ENCODE measurements at places on chromosomes 7 and 10.

- no peak for DNase-seq
Measured at GRCh38 chr10:3167611-3168330, 4.8 kb downstream of the PITRM1 start.

GRCh38 chr7:21636694-21637093, 93.9 kb downstream of the DNAH11 start:
- DNase-seq = no peak

GRCh38 chr7:44408596-44408995, 81.9 kb downstream of the NUDCD3 start:
- DNase-seq = no peak

GRCh38 chr7:1302936-1303335, 70.3 kb downstream of the UNCX start:
- no peak for DNase-seq

DNA sequence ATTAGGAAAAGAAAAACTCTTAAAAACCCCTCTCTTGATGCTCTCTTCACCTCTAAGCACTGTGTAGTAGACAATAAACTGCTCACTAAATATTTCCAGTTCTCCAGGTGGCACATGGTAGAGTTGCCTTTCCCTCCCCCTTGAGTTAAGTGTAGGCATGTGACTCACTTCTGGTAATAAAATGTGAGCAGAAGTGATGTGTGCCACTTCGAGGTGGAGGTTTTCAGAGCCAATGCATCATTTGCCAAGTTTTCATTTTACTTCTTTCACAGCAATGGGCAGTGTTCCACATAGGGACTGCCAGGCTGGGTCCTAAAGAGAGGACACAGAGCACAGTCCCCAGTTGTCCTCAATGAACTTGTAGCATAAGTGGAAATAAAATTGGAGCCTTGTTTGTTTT, 131.6 kb upstream of the NPY start:
- DNase-seq = no peak

DNA sequence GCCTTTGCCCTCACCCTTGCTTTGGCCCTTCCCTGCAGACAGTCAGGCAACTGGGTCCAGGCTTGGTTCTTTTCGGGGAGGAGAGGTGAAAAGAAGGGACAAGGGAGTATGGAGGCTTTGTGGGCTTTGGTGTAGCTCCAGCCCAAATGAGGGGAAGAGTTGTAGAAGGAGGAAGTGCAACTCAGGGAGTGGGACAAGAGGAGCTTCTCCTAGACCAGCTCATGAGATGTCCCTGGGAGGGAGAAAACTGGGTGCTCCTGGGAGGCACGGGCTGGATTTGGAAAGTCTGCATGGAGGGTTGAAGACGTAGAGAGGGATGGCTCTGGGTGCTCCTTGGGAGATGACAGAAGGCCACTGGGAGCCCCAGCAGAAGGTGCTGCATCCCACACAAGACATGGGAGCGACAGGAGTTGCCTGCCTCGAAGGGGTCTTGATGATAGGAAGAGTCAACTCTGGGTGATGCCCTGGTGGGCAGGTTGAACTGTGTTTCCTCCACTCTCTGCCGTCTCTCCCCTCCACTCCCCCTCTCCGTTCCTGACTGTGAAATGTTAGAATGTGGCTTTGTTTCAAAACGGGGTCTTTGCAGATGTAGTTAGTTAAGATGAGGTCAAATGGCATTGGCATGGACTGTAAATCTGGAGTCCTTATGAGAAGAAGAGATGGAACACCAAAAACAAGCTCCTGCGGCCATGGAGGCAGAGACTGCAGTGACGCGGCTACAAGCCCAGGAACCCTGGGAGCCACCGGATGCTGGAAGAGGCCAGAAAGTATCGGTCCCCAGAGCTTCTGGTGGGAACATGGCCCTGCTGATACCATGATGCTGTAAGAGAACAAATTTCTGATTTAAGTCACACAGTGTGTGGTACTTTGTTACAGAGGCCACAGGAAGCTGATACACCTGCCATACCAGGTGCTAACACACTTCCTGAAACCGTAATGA, 298.5 kb downstream of the GLRX3 start:
- no peak for DNase-seq

DNA sequence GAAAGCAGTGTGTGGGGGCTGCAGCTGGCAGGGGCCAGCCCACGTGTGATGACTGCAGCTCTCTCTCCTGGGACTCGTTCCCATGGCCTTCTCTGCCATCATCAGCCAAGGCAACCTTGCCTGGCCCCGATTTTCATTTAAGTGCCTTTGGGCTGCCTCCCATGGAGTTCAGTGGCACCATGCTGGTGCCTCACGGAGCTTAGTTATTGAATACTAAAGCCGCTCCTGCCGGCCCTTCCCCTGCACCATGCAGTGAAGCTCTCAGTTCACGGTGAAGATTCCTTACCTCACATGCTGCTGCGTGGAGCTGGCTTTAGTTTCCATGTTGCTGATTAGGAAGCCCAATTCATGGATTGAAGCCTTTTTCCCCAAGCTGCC, 141.5 kb upstream of the EEPD1 start:
- DNase-seq = no peak

DNA sequence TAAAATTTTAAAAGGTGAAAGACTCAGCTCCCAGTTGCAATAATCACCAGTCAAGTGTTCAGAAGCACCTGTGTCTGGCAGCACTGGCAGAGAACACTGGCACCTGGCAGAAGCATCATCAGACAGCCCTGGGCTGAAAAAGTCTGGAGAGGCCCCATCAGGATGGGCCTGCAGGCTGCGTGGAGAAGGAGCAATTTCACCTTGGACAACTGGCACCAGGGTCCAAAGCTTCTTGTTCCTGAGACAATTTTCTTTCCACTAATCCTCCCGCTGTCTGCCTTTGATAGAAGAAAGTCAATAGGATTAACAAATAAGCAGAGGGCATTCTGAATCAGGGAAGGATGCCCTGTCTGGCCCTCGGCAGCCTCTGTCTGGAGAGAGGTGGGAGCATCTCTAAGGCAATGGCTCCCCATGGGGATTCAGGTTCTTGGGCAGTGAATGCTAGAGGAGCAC, 6.5 kb downstream of the COBL start:
- DNase-seq = no peak

DNA sequence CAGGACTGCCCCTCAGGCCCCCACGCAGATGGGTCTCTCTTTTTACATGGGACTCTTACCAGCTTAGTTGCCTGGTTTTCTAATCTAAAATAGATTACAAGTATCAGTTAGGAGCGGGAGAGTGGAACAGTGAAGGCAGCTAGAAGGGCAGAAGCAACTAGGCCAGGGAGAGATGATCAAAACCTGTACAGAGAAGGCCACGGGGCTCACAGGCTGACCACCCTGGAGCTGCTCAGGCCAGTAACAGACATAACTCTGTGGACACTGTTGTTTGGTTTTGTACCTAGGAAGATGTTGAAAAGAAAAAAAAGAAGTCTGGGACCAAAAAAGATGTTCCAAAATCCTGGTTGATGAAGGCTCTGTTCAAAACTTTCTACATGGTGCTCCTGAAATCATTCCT, 16.5 kb downstream of the ABCC2 start:
- no peak for DNase-seq

- no peak for DNase-seq
Measured at GRCh38 chr10:71889388-71889987, 38.4 kb upstream of the PSAP start.

DNA sequence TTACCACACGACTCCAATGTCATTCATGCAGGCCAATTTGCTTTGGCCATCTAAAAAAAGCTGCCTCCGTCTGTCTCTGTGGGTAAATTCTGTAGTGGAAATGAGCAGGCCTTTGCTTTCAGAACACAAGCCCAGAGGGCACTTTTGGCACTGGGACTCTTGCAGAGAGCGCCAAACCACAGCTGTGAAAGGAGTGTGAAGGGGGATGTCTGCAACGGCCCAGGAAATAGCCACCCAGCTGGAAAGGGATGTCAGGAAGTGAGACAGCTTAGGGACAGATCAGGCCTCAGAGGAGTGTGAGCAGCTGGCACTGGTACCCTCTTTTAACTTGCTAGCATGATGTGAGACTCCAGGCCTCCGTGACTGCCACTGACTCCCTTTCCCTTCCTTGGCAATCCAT, 152.4 kb downstream of the DKK1 start:
- no peak for DNase-seq

DNA sequence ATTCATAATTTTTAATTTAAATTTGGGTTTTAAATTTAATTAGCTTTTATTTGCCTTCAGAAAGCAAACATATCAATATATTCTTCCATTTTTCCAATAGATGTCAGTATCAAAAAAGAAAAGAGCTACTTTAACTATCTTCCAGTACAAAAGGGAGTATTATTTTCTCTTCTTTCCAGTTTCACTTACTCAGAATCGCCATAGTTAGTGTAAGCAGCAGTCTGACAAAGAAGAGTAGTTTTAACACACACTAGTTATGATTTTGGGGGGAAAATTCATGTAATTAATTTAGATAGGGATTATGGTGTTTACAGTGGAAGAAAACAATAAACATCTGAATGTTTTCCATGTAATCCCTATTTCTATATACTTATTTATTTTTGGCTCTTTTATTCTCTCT, 272.6 kb upstream of the DGKB start:
- DNase-seq = no peak

GRCh38 chr7:68718097-68718551, 880.2 kb upstream of the AUTS2 start:
- no peak for DNase-seq

GRCh38 chr10:62045765-62046521, 144.4 kb downstream of the ARID5B start:
- peak; percentile 76 for DNase-seq

- no peak for DNase-seq
Measured at GRCh38 chr7:111516612-111517011, 45.7 kb downstream of the IMMP2L start.

- DNase-seq = no peak
Measured at GRCh38 chr7:22640269-22640668, 86.7 kb upstream of the IL6 start.

GRCh38 chr7:45656431-45656830, 82.3 kb downstream of the ADCY1 start:
- no peak for DNase-seq

DNA sequence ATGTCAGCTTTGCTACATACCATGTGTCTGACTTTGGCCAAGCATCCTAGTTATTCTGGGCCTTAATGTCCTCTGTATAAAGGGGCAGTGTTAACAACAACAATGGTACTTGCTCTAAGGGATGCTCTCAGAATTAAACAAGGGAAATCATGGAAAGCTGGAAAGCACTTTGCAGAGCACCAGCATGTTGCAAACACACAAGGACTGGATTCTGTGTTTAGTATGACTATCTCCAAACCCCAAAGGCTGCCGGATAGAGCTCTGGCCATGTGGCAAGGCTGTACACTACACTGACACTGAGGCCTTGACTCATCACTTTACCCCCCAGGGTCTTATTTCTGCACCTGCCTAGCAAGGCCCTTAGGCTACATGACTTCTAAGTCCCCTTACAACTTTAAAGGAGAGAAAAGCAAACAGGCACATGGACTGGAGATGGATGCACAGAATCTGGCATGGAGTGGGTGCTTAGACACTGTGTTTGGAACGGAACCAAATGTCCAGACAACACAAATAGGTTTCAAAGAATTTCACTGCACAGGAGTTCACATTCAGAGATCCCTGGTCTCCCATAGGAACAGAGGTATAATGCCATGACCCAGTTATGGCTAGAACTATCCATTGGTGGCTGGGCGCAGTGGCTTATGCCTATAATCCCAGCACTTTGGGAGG, 74.6 kb downstream of the FAM13C start:
- DNase-seq = no peak

DNA sequence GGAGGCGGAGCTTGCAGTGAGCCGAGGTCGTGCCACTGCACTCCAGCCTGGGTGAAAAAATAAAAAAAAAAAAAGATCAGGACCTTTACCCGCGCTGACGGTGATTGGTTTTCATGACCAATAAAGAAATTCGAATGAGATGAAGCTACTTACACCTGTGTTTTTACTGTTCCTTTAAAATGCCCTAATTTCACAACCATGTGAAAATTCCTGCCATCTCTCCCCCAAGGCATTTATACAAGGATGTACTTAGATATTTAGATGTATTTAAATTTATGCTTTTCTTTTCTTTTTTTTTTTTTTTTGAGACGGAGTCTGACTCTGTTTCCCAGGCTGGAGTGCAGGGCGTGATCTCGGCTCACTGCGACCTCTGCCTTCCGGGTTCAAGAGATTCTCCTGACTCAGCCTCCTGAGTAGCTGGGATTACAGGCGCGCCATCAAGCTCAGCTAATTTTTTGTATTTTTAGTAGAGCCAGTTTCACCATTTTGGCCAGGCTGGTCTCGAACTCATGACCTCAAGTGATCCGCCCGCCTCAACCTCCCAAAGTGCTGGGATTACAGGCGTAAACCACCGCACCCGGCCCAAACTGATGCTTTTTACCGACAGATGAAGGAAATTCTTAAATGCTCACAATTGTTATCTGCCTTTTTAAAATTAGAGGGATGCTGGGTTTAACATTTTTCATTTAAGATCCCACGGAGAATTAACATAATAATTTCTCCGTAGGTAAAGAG, 3.1 kb upstream of the PHYH start:
- no peak for DNase-seq

GRCh38 chr10:43407148-43407575, 1.8 kb downstream of the HNRNPF start:
- DNase-seq = no peak

- DNase-seq = no peak
Measured at GRCh38 chr10:116440330-116441030, 12.8 kb downstream of the PNLIPRP3 start.

DNA sequence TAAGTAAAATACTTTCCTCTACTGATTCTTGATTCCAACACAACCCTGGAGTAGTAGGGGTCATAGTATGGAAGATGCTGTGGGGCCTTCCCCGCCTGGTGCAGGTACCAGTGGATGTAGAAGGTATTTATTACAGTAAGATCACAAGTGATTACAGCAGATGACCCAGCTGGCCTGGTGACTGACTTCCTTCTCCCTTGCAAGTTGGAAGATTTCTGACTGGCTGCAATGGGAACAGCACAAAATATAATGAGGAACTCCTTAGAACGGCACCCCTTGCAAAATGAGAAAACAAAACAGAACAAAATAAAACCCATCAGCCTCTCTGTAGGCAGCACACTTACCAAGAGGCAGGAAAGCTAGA, 61.7 kb upstream of the TARP start:
- no peak for DNase-seq

DNA sequence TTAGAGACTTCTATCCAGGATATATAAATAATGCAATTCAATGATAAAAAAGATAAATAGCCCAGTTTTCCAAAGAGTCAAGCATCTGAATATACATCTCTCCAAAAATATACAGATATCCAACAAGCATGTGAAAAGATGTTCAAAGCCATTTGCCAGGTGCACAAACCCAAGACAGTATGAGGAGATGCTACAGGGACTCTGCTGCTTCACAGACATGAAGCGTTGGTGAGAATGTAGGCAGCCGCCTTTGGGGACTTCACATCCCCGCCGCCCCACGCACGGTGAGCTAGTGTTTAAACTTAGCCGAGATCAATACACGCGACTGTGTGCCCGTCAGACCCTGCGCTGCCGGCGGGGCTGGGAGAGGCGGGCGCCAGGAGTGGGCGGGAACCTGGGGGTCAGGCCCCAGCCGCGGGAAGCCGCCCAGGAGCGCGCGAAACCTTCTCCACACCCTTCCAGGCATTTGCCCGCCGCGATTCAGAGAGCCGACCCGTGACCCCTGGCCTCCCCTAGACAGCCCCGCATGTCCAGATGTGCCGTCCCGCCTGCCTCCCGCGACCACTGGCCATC, 927 bp upstream of the ALOX5 start:
- DNase-seq = no peak

GRCh38 chr10:31926160-31926559, 2.5 kb downstream of the ARHGAP12 start:
- DNase-seq = no peak
